ENCODE measurements at places on chromosomes 7 and 10.

DNA sequence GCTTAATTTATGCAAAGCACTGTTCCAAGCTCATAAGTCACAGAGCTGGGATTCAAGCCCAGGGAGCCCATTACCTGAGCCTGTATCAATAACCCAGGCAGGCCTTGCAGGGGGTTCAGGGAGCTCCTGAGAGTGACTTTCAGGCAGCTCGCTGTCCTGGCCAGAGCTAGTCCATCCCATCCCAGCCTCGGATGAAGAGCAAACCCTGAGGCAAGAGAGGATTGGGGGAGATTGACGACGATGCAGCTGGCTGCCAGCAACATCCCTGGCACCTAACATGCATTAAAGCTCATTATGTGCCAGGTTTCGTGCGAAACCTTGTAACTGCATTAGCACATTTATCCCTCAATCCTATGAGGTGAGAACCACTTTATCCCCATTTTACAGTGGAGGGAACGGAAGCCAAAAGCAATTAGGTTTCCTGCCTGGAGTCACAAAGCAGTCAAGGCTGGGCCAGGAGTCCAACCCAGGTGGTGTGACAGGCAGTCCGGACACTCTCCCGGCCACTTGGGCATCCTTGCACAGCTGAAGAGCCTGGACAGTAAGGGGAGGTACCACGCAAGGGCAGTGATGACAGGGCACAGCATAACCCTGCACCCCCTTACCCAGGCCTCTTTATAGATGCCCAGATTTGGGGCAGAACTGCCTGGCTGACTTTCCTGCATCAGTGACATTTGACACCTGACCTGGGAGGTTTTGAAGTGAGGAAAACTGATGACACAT lies 129.8 kb upstream of the CHST15 start:
- no peak for DNase-seq

DNA sequence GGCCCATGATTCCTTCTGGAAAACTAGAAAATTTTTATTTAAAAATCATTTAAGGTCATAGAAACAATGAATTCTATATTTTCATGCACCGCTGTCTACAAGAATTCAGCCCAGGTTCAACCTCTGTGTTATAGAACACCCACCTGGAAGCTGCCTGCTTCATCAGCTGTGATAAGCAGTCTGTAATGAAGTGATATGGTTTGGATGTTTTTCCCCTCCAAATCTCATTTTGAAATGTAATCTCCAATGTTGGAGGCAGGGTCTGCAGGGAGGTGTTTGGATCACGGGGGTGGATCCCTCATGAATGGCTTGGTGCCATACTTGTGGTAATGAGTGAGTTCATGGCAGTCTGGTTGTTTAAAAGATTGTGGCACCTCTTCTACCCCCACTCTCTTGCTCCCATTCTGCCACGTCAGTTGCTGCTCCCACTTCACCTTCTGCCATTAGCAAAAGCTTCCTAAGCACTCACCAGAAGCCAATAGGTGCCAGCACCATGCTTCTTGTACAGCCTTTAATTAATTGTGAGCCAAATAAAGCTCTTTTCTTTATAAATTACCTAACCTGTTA lies 55.6 kb downstream of the MRPL32 start:
- DNase-seq, result no peak

DNA sequence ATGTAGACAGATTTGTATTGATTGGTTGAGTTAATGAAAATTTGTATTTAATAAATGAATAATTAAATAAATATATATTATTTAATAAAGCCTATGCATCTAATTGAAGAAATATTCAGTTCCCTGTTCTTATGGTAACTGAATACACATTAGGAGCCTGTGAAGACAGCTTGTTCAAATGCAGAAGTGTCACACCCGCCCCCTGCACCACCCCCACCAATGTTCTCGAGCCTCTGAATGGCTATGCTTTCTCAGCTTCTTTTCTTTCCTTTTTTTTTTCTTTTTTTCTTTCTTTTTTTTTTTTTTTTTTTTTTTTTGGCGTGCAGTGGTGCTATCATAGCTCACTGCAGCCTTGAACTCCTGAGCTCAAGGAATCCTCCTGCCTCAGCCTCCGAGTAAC lies 38.3 kb upstream of the PARD3 start:
- no peak for DNase-seq

- no peak for DNase-seq
Observed at GRCh38 chr7:102319671-102320070, 33.0 kb downstream of the SH2B2 start.

- DNase-seq, result no peak
Observed at GRCh38 chr10:61244261-61244775, 208.9 kb downstream of the TMEM26 start.

GRCh38 chr10:110818311-110819256 lies 53.1 kb upstream of the PDCD4 start:
- no peak for DNase-seq

GRCh38 chr10:59814878-59815277 lies 61.6 kb upstream of the MRLN start:
- DNase-seq, result no peak

- DNase-seq, result no peak
Observed at GRCh38 chr7:140966561-140967233, 42.0 kb upstream of the BRAF start.

GRCh38 chr10:61059636-61060035 lies 115.7 kb upstream of the RHOBTB1 start:
- no peak for DNase-seq

- DNase-seq, result no peak
Observed at GRCh38 chr7:115319541-115319940, 397.6 kb downstream of the MDFIC start.

DNA sequence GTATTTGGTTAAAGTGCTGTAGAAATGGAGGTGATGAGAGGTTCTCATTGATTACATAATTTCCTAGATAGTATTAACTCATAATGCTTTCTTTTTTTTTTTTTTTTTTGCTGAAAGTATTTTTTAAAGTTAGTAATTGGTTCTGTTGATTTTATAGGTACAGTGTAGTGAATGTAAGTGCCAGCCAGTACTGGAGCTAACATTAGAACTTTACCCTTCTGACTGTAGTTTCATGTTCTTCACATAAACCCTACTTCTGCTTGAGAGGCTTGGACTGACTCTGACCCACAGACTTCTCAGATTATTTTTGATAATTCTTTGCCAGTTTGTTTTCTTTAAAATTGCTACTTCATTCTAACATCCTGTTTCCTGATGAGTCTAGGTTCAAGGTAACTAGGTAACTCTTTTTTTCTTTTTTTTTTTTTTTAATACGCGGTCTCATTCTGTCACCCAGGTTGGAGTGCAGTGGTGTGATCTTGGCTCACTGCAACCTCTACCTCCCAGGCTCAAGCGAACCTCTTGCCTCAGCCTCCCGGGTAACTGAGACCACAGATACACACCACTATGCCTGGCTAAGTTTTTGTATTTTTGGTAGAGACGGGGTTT lies 92.2 kb upstream of the OIT3 start:
- DNase-seq, result no peak

DNA sequence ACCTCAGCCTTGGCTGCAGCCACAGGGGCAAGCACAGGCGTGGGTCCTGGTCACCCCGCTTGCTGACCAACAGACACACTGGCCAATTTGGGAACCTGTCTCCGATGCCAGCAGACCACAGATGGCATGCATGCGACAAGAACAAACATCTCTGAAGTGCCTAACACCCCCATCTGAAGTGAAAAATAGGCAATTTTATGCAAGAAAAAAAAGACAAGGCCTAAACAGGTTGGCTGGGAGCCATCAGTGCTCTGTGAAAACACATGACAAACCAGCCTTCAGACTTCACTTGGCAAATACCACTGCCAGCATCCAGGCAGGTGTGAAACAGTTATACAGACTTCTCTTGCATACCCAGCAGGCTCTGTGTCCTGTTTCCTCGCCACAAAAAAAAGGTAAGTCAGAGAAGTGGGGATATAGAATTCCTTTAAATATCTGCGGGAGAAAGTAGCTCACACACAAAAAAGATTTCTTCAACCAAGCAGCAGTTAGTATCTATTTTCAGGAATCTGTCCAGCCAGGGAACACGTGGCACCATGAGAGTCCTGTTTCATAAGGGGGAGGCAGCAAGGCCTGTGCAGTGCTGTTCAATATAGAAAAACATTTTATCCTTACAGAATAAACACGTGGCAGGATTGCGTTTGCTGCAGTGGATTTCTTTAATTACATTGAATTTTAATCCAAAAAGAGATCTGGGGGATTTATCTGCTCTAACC lies 293.4 kb upstream of the MKLN1 start:
- no peak for DNase-seq

Data from GM04504 (cell line).